ENCODE measurements at places on chromosomes 12 and 14.

DNA sequence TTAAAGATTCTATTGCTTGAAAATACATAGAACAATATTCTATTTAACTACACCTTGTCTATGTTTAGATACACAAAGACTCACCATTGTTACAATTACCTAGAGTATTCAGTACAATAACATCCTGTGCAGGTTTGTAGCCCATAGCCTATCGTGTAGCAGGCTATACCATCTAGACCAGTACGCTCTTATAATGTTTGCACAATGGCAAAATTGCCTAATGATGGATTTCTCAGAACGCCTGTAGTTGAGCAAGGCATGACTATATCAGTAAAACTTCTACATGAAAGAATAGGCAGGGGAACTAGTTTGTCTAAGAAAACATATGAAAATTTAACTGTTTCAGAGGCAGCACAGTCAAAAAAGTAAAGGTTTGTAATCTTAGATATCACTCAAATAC, 375.9 kb downstream of the DAD1 start:
- DNase-seq = no peak

GRCh38 chr12:32478858-32479725, 79.7 kb downstream of the FGD4 start:
- DNase-seq = no peak

DNA sequence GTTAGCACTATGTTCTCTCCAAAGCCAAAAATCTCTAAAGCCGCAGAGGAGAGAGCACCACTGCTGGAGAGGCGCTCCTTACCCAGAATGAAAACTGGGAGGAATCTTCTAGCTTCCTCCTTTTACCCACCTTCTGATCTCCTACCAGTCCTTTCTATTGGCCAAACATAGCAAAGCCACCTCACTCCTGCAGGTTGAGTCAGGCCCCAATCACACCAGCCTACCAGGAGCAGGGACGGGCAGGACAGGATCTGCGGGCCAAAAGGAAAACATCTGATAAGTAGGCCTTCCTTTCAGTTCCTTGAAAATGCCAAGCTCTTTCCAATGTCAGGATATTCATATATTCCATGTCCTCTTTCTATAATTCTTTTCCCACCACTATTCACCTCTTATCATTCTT, 197.7 kb upstream of the CNOT2 start:
- no peak for DNase-seq

DNA sequence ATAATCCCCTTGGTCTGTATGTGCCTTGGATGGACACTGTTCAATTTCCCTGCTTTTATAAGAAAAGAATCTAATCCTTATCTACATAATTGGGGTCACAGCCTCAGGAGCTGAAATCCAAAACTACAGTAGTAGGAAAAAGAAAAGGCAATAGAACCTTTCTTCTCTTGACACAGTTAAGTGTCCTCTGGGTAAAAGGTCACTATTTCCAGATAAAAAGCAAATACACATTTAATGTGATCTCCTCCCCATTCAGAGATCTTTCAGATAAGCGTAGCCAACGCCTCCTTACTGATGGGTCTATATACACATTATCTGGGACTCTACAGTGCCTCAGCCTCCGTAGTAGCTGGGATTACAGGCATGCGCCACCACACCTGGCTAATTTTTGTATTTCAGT, 73.4 kb downstream of the CLIP1 start:
- DNase-seq = no peak

- no peak for DNase-seq
Measured at GRCh38 chr14:26594756-26595545, 2.9 kb downstream of the NOVA1 start.

GRCh38 chr14:50758305-50758704, 72.7 kb downstream of the NIN start:
- no peak for DNase-seq

DNA sequence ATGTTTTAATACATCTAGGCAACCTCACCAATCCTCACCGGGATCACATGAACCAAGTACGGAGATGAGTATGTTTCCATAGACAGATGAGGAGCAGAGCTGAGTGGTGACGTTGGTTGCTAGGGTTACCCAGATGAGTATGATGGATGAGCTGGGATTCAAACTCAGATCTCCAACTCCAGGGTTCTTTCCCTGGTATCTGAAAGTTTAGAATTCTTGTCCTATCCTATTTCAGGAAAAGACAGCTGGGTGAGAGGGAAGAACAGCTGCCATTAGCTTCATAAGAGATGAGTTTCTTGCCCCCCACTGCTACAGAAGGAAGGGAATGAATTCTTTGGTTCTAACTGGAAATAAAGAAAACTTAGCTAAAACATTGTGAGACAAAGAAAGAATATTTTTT, 728.9 kb upstream of the TBX3 start:
- no peak for DNase-seq

DNA sequence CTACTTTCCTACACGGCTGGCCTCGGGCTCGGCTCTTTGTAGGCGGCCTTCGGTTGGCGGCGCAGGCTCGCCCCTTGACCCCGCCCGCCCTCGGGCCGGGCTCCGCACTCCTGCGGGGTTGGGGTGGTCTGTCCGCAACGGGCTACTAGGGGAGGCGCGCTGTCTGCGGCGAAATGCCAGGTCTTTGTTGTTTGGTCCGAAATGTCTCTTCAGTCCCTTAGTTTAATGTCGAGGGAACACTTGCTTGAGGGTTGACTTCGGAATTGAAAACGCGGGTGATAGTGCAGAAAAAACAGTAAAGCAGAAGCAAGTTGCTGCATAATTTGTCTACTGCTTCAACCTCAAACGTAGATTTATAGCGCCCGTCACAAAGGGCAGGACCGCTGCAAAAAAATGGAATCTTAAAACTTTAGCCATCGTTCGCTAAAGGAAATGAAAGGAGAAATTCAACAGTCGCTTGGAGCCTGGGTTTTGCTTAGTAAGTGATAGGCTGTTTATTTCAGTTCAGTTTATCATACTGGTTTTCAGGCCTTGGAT, 390 bp downstream of the JKAMP start:
- DNase-seq = no peak

- no peak for DNase-seq
Measured at GRCh38 chr14:42185718-42186117, 579.0 kb downstream of the LRFN5 start.

DNA sequence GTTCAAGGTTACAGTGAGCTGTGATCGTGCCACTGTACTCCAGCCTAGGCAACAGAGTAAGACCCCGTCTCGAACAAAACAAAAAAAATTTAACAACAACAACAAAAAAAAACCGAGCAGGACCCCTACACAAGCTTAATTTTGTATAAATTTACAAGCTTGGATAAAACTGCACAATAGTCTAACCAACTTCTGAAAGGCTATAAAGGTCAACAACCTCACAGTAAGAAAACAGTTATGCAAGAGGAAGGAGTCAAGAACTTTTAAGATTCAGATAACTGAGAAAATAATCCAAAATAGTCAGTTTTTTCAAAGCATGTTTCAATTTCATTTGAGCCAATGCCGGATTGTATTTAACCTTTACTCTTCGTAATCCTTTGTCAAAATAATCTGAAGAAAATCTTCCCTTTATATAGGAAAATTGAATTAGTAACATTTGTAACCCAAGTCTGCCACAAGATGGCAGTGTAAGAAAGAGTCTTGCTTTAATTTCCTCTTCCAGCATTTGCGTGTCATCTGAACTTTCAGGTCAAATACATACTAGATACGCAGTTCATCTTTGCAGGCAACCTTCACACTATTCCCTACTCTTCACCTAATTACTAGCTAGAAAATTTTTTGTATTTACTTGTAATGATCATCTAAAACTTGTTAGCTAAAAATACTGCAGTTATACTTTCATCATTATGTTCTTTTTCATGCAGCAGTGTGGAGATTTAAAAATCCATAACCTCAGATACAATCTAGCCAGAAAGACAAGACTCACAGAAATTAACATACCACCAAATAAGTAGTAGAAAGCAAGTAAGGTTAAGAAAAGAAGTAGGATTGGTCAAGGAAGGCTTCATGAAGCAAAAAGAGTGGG, 5.8 kb downstream of the CCNB1IP1 start:
- DNase-seq = no peak

GRCh38 chr12:96063046-96063445, 27.7 kb upstream of the LTA4H start:
- no peak for DNase-seq

DNA sequence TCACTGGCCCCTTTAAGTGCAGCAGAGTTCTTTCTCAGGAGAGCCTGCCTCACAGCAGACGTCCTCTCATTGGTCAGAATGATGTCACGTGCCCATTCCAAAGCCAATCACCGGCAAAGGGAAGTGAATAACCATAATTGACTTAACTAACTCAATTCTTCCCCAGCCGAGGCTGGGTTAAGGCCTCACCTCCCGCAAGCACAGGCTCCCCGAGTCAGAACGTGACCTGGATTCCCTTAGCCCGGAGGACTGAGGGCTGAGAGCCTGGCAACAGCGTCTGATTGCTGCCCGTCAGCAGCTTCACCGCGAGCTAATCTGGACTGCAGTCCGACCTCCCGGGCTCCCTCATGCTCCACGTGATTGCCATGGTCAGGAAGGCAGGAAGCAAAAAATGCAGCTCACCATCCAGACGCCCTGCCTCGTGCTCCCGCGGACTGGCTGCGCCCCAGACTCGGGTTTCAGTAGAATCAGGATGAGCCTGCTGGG, 92.1 kb upstream of the FZD10 start:
- no peak for DNase-seq

DNA sequence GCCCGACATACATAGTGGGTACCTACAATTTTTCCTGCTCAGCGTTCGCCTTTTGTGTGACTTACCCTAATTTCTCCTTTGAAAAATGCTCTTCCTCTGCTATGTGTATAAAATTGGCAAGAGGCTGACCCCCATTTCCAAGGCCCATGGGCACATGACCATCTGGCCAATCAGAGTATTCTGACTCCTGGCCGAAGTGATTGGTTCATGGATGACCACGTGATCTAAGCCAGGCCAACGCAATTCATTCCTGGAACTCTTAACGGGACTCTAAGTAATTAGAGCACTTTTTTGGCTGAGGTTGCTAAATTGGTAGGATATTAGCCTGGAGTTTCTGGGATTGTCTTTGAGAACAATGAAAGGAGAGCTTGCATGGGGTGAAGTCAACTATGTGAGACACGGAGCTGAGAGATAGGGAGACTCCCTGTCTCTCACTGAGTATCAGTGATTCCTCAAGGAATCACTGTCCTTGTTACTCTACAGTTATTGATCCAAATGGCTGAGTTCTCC, 110.1 kb upstream of the TBX3 start:
- no peak for DNase-seq

DNA sequence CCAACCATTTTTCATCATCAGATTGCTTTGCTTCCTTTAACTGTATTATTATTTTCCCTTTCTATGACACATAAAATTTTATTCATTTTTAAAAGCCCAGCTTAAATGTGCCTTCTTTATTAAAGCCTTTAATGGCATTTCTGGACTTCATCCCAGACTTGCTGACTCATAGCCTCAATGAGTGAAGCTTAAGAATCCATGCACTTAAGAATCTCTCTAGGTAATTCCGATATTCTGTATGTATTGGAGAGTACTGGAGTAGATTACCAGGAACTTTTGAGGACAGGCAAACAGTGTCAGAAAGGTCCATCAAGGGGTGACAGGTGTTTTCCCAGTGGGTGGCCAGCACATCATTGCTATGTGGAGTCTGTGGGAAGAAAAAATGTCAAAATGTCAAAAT, 107.9 kb downstream of the PTPRQ start:
- DNase-seq = no peak

- DNase-seq = no peak
Measured at GRCh38 chr14:68547305-68548193, 245.3 kb downstream of the ZFP36L1 start.

- DNase-seq = no peak
Measured at GRCh38 chr12:31029468-31029867, 44.2 kb upstream of the DDX11 start.

DNA sequence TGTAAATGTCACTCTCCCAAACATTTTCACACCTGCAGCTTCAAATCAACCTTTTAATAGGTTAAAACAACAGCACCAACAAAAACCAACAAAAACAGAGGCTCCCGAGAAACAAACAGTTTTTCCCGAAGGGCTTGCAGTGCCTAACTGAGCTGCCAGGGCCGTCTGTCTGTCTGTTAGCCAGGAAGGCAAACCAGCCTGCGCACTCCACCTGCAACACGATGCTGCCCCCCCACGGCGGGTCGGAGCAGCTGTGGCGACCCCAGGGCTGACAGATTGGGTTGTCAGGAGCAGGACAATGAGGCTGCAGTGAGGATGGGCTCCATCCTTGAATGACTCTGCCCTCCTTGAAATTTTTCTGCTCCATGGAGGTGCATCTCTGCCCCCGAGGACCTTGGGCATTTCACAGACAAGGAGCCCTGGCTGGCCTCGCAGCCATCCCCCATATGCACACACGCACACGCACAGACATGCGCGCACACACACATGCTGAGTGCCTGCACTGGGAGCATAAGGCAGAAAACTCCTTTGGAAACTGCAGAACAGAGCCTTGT, 2.6 kb downstream of the RTL1 start:
- no peak for DNase-seq

Measured in stimulated activated CD8-positive, alpha-beta memory T cell treated with anti-CD3 and anti-CD28 coated beads, Interleukin-7, amount 100 ng/mL, for 24 hours (primary cell).